ENCODE measurements at places on chromosomes 2 and 18. TPM values are rescaled to one million over a fixed set of nuclear protein-coding genes. Genes with fewer than 3 reads are reported as not detected.

- peak; percentile 66 for DNase-seq
These were observed 806 bp downstream of the RFX8 start for GRCh38 chr2:101473911-101474701.

DNA sequence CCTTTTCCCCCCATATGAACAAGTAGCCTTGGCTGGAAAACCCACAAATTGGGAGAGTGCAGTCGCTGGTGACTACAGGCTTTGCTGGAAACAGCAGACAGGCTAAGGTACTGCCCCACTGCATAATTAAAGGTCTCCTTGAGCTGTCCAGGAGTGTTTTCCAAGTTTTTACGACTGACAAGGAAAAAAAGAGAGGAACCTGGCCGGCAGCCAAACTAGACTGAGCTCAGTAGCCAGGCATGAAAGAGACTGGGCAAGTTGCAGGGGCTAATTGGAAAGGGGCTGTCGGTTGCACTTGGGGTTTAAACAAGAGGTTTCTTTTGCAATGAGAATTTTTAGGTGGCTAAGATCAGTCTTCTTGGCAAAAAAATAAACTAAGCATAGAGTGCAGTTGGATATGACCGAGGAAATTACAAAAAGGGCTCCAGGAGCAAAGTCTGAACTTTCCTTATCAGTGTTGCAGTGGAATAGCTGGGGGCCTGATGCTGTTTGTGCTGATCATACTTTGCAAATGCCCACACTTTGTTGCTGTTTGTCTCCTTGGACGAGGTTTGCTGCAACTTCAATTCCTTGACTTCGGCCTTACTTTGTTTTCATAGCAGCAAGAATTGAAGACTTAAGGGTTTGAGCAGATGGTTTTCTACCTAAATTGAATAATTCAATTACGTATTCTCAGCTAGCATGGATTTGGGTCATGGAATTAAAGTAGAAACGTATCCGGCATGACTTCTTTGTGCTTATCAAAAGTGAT lies 2.1 kb downstream of the GULP1 start:
- peak; percentile 83 for DNase-seq

DNA sequence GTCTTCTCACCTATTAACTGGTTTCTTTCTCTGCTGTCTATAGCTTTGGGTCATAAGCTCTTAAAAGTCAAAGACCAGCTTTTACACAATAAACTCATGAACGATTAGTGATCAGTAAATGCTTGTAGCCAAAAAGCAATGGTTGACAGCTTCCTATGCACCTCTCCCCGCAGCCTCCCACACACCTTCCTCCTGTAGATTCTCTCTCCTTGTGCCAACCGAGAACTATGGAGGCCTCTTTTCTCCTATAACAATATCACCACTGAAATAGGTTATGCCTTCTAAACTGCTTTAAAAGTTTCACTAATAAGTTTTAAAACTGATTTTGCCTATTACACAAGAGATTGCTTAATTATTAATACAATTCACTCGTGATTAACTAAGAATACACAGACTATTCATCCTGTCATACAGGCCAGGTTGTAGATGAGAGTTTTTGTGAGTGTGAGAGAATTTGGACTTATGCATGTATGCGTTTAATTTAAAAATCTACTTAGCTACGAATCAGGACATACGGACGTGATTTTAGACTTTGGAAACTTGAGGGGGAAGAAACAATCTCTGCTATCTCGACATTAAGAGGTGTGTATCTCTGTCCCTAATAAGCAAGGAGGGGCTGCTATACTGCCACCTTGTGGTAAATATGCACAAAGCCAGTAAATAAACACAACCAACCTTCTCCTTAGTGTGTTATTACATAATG lies 229.1 kb upstream of the RBBP8 start:
- DNase-seq = peak; percentile 58

DNA sequence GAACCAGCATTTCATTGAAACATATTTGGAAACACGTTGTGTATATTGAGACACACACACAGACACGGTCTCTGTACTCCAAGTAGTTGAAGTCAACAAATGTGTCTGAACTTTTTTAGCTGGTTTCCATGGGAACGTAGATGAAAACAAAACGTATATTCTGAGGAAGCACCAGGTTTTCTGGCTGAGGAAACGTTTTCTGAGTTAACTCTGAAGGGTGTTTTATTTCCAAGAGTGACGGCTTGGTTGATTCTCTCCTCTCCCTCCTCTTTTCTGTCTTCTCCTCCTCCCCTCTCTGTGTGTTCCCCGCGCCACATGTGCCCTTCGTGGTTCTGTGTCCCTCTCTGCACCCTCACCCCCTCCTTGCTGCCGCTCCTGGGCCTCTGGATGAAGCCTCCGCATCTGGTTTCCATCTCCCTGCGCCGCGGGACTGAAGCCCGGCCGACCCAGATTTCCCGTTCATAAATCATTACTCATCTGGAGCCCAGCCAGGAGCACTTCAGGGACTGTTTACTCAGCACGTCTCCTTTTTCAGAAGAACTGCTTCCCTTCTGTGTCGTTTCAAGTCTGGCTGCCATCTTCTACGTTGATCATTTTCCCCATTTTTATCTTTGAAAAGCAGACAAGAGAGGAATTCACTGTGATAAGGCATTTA lies 122.7 kb downstream of the COL6A3 start:
- peak; percentile 99 for DNase-seq

GRCh38 chr2:221334481-221335218 lies 237.5 kb downstream of the EPHA4 start:
- no peak for DNase-seq

DNA sequence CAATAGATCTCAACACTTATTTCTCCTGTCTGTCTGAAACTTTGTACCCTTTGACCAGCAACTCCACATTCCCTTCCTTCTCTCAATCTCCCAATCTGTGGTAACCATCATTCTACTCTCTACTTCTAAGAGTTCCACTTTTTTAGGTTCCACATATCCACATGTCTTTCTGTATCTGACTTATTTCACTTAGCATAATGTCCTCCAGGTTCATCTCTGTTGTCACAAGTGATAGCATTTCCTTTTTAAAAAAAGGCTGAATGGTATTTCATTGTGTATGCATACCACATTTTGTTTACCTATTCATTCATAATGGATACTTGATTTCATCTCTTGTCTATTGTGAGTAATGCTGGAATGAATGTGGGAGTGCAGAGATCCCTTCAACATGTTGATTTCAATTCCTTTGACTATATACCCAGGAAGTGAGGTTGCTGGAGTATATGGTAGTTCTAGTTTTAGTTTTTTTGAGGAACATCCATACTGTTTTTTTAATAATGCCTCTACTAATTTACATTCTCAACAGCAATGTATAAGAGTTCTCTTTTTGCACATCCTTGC lies 18.8 kb upstream of the MMADHC start:
- DNase-seq = no peak

TNS1 gene
- total RNA-seq = 44.4 TPM

GRCh38 chr2:86223927-86224560 lies 24.8 kb downstream of the MRPL35 start:
- DNase-seq = no peak

PARD6G gene
- total RNA-seq = 2.1 TPM

DNA sequence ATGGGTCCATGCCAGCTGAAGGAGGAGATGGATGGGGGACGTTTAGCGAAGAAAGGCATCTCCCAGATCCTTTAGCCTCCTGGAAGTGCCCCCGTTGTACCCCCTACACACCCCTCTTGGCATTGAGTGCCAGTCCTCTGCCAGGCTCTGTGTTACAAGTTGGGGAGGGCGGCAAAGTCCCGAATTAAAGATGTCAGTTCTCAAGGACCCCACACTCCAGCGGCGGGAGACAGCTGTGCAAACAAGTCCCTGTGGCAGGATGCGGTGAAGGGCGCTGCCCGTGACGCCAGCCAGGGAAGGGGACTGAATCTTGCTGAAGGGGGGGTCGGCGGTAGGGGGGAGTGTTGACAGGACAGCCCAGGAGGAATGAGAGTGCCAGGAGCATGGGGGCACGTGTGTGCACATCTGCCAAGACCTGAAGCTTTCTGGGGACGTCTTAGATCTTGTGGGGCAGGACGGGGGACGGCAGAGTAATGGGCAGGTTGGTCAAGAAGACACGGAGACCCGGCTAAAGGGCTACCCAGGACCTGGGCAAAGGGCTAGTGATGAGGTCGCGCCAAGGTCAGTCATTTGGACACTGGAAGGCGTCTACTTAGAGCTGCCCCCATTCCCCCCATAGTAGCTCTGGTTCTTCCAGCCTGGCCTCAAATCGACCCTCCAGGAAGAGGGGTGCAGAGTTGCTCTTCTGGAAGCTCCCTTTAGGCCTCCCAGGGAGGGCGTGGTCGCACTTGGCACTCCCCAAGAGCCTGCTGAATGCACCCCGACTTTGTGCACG lies 2.8 kb upstream of the CTDSP1 start:
- DNase-seq = peak; percentile 69

Data from fibroblast of lung (primary cell).